ENCODE measurements at places on chromosomes 1 and 21.
A peak's percentile ranks its signal among the peaks of the same experiment; 100 is the strongest.

GRCh38 chr1:229841230-229841629 is 215.2 kb downstream of the URB2 start:
- DNase-seq, result no peak

DNA sequence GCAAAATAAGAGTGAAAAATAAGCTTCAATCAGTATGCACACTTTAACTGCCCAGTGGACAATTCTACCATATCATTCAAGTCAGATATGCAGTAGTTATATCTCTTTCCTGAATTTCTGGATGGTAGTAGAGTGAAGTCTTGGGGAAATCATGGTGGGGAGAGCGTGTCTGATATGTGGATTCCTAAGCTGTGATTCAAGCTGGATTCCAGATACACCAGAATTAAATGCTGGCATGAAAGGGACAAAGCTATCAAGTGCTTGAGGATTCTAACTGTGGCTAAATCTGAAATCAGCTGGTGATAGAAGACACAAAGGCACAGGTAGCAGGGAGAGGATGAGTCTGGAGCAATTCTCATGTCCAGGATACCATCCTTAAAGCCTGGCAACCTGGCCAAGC is 323.5 kb downstream of the DUSP10 start:
- DNase-seq, result no peak

GRCh38 chr1:161676441-161676840 is 13.5 kb downstream of the FCGR2B start:
- DNase-seq, result no peak

GRCh38 chr1:155850345-155850744 is 6.7 kb downstream of the GON4L start:
- no peak for DNase-seq

DNA sequence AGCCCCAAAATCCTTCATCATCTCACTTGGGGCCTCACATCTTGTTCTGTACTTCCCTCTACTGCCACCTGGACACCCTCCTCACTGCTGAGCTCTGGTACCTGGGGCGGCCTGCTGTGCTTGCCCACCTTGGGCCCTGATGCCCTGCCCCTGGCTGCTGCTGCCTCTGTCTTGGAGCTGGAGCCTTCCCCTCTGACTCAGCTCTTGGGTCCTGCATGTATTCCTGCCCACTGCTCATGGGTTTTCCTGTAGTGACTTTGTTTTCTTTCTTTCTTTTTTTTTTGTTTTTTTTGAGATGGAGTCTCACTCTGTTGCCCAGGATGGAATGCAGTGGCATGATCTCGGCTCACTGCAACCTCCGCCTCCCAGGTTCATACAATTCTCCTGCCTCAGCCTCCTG is 37.5 kb downstream of the TRAPPC10 start:
- no peak for DNase-seq

DNA sequence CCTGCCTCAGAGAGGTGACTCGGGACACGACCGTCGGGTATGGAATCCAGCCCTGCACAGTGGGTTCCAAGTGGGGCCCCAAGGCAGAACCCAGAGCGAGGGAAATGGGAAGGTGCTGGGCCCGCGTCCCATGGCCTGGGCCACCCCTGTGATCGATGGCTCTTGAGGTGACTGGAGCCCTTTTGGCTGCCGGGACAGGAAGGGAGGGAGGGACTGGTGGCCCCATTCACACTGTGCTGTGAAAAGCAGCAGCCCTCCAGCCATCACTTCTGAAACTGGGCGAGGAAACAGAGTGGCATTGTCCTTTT is 110.4 kb upstream of the IFFO2 start:
- DNase-seq, result no peak

DNA sequence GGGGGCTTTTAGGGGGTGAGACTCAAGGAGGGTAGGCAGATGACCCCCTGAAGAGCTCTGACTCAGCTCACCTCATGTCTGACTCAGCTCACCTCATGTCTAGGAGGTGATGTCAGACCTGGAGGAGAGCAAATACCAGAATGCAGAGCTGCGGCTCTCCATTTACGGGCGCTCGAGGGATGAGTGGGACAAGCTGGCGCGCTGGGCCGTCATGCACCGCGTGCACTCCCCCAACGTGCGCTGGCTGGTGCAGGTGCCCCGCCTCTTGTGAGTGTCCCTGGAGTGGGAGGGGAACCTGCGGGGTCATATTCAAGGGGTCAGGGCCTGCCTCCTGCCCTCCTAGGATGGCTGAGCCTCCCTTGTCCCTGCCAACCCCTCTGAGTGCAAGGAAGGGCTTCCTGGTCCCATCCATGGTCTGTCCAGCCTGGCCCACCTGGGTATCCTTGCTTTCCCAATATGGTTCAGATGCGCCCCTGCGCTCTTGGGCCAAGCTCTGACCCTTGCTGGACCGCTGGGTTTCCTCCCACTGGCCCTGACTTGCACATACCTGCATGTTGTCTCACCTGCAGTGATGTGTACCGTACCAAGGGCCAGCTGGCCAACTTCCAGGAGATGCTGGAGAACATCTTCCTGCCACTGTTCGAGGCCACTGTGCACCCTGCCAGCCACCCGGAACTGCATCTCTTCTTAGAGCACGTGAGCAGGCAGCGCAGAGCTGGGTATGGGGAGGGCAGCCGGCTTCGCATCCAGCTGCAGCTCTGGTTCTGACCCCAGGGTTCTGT is 9.1 kb downstream of the AMPD2 start:
- peak; percentile 34 for DNase-seq

- no peak for DNase-seq
Observed at GRCh38 chr1:40247655-40248054, at the start of gene TMCO2. Gene TMCO2, plus strand, starts transcription at chr1:40247937. Its CDS starts 57 bp downstream, at chr1:40247994.

GRCh38 chr1:163094182-163094581 is 25.0 kb downstream of the RGS4 start:
- DNase-seq, result no peak

DNA sequence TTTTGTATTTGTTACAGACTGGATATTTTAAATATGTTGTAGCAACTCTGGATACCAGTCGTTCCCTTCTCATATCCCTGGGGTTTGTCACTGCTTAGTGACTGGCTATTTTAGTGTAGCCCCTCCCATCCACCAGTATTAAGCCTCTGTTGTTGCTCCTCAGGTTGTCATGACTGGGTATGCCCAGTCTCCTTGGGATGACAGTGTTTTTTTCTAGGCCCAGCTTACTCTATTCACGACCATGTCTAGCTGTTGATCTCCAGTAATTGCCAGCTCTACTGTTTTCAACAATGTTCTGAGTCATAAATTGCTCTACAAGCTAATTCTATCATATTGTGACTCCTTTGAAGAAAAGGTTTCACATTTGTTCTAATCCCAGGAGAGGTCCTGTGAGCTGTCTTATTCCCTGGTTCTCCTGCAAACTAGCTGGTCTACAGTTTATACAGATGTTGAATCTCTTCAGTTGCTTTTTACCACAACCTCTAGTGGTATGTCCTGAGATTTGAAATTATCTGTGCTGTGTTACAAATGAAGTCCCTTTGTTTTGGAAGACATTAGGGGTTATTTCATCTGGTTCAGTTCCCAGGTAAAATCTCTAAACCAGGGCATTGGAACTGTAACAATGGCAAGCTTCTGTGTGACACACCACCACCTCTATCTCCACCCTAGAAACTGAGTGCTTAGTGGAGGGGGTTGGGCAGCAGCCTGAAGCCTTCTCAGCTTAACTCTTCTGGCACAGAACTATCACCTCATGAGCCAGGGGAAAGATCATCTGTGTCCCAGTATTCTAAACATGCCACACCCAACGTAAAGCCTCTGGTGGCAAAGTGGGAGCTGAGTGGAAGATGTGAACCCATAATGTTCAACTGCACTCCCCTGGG is 124.6 kb downstream of the TRIM33 start:
- no peak for DNase-seq

All from caudate nucleus (tissue), 63 donors.